ENCODE measurements at places on chromosomes 2 and 18.

GRCh38 chr2:241959751-241960269 is 90.3 kb downstream of the RTP5 start:
- no peak for DNase-seq

GRCh38 chr2:45678791-45679348 is 27.4 kb downstream of the PRKCE start:
- no peak for DNase-seq

- DNase-seq = no peak
Observed at GRCh38 chr18:25467226-25467987, 115.4 kb upstream of the ZNF521 start.

GRCh38 chr2:239300242-239300641 is 100.6 kb downstream of the HDAC4 start:
- DNase-seq = no peak

- DNase-seq = no peak
Observed at GRCh38 chr2:120935339-120936313, 200.0 kb downstream of the GLI2 start.

- peak; percentile 61 for DNase-seq
Observed at GRCh38 chr2:136582628-136583205, 182.6 kb upstream of the THSD7B start.

DNA sequence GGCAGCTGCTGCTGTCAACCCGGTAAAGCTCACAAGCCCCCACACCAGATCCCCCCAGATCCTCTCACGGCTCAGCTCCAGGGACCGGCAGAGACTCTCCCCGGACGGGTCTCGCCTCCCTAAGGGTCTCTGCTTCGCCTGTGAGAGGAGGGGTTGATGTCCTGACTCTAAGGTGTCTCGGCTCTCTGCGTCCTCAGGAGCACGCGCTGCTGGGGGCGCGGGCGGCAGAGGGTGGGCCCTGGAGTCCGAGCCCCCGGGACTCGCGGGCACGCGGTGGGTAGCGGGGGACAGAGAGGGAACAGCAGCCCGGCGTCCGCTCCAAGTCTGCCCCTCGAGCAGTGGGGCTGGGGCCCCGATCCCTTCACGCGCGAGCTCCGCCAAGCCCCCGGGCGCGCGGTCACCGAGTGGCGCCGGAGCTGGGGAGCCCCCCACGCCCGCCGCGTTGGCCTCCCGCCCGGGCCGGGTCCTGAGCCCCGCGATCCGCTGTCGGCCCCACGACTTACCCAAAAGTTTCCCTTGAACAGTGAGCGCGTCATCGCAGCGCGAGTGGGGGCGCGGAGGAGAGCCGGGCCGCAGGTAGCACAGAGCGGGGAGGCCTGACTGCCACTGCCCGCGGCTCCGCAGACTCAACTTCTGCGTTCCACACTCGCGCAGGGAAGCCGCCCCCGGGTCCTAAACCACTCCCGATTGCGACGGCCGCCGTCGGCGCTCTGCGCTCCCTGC is at the start of gene PSTPIP2:
PSTPIP2 (minus strand) TSS at position 608 of the 723 bp plus-strand sequence; CDS start at position 536, 72 bp downstream.
- no peak for DNase-seq

- DNase-seq = no peak
Observed at GRCh38 chr2:45256173-45256866, 247.1 kb upstream of the SIX2 start.
